NCI-H1105 (cell line): ENCODE measurements at places on chromosomes 6 and 20.
A peak's percentile ranks its signal among the peaks of the same experiment; 100 is the strongest.

- DNase-seq = no peak
Observed at GRCh38 chr6:126698732-126699240, 358.9 kb downstream of the CENPW start.

- peak; percentile 75 for DNase-seq
Observed at GRCh38 chr6:149884215-149884614, 13.7 kb downstream of the RAET1E start.

- DNase-seq = no peak
Observed at GRCh38 chr20:58714923-58715351, 22.3 kb downstream of the NPEPL1 start.

- DNase-seq = no peak
Observed at GRCh38 chr6:108872141-108872557, 23.9 kb downstream of the ARMC2 start.

DNA sequence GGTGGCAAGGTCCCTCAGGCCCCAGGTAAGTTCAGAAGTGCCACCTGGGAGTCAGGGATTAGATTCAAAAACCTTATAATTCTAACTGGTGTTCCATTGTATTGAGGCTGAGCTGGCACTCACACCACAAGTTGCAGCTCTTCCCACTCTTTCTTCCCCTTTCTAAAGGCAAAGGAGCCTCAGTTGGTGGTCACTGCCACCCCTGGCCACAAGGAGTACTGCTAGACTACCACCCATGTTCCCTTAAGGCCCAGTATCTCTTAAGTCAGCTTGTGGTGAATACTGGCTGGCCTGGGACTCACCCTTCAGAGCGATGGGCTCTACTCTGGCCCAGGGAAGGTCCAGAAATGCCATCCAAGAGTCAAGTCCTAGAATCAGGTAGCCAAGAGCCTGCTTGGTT lies 421.1 kb upstream of the KHDRBS2 start:
- DNase-seq = no peak

DNA sequence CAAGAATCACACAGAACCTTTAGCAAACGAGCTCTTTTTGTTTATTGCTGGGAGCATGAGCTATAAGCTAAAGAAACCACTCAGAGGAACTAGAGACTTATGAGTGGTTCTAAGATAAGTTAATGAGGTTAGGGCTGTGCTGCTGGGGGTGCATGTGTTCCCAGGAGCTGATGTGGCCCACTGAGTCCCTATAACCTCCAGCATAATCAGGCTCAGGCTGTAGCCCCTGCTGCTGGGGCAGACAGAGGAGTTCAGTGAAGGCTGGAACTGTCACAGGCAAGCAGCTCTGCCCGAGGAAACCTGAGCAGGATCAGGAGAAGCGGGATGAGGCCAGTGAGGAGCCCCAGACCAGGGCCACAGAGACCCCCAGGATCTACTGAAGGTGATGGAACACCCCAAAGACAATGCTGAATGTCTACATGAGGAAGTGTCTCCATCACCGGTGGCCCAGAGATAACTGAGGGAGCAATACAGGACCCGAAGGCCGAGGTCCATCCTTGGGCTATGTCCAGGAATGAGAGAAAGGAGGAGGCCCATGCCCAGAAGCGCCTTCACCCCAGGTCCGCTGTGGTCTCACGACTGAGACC lies 17.3 kb downstream of the TUBB2B start:
- no peak for DNase-seq

DNA sequence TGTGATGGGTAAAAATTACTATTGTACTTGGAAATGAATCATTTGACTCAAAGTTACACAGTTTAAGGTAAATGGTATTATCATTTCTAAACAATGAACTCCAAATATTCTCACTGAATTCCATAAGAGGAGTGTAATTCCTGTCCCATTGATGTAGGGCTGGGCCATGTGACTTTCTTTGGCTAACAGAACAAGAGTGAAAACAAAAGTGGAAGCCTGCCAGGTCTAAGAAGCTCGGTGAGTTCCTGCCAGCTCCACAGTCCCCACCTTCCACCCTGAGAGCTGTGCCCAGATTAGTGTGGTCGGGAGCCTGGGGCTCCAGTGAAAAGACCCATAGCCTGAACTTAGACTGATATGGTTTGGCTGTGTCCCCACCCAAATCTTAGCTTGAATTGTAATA lies 24.6 kb downstream of the TBXT start:
- no peak for DNase-seq

DNA sequence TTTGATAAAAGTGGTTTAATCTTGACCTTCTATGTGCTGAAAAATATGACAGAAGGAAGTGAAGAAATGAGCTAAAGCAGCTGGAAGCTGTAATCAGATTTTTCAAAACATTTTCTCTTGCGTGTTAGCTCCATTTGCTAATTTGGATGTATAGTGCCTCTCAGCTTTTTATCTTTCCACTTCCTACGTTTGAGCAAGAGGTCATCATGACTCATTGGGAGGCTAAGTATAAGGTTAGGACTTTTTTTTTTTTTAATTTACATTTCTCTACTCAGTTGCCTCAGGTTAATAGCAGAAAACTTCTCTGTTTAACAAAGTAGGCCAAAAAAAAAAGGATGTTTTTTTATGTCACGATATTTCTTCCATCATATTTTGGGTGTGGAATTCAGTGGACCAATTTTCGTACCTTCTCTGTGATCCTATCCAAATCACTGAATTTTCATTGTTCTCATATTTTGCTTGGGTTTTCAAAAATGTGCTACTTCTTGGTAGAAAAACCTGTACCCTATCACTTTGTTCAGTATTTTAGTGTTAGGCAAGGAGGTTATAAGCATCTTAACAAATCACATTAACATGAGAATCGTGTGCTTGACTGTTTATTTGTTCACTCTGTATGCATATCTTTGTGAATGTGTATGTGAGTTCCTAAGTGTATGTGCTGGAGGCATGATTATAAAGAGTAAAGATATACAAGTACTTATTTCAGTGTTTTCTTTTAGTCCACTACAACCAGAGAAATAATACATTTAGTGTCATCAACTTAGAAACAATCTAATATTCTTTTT lies 1028.3 kb upstream of the EYS start:
- DNase-seq = no peak

DNA sequence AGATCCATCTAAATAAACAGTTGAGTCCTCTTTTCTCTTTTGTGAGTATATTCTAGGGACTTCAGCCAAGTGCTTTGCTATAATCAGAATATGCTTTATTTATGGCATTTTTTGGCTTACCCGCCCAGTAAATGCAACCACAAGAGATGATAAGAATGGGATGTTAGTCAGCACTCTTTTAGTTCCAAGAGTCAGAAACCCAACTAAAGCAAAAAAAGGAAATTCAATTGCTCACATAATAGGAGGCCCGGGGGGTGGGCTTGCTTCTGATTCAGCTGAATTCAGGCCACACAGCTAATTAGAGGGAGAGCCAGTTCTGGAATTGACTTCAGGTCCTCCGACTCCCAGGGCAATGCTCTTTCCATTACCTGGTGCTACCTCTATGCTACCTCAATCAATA lies 250.6 kb downstream of the FARS2 start:
- no peak for DNase-seq

DNA sequence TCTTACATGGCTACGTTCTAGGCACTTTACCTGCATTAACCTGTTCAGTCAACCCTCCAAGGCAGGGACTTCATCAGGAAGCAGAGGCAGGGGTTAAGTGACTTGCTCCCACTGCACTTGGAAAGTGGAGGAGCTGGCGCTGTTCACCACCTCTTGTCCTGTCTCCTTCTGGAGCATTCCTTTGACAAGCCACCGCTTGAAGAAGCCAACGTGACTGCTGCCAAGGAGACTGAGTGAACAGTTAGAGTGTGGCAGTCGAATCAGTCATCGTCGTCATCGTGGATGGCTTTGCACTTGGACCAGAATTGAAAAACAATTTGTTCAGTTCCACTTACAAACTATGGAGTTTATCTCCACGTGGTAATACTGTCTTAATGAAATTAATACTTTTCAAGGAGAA lies 60.9 kb downstream of the TULP4 start:
- no peak for DNase-seq

DNA sequence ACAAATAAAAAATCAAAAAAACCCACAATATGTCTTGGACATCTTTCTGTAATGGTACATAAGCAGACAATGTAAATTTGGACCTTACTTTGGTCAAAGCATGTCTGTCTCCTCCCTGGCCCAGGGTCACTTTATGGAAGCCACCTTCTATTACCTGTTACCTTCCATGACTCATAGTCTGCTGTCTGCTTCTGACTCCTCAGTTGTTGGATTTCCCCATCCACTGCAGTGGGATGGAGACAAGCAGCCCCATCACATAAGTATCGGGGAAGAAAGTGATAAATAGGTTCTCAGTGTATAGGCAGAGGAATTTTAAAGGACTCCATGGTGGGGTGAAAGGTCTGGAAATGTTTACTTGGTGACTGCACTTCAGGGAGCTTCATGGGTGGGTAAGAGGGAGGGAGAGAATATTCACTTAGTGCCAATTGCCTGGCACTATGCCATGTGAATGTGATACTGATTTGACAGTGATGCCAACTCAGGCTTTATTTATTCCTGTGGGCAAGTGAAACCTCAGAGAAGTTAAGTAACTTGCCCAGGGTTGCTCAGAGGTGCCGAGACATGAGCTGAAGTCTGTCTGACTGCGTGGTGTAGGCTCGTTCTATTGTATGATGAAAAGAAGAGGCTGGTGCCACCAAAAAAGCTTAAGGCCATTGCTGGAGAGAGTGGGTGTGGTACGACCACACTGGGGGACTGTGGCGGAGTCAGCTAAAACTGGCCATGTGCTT lies 175.6 kb upstream of the RNF24 start:
- DNase-seq = no peak

DNA sequence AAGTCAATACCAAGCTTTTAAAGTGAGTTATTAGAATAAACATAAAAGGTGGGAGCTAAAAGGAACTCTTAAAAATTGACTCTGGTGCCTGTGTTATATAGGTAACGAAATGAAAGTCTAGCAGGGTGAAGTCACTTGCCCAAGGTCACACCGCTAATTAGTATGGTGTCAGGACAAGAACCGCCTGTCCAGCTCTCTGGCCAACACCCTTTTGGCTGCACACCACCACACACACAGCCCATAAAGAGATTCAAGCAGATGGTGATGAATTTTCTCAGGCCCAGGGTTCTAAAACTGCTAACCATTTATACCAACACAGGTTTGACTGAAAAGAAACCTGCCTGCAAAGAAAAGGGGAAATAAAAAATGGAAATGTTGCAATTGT lies 20.2 kb downstream of the GFOD1 start:
- no peak for DNase-seq

GRCh38 chr6:145067430-145067829 lies 667.9 kb downstream of the EPM2A start:
- DNase-seq = no peak

DNA sequence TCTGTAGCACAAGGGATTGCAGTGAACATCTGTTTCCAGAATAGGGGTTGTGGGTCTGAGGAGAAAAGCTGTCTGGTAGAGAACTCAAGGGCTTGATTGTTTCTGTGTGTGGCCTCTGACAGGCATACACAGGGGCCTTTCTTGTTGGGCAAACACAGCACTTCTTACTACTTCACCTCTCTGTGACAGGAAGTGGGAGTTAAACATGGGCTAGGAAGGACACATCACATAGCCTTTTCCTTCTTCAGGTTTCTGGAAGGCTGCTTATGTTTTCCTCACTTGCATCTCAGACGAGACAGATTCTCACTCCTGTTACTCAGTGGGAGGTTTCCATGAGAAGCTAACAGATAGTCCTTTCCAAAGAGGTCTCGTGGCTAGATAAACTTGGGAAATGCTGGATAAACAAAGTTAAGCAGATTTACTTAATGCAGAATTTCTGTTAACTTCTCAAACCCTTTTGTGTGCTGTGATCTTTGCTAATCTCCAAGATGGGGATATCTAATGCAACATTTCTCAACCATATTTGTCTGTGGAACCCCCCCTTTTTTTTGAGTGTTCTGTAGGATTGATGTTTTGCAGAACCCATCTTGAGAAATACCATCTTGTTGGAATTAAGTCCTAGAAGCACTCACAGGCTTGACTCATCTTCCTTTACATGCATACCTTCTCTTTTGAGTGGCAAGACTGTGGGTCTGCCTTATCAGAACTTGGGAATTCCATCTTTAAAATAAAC lies 41.9 kb upstream of the RNF8 start:
- DNase-seq = no peak

DNA sequence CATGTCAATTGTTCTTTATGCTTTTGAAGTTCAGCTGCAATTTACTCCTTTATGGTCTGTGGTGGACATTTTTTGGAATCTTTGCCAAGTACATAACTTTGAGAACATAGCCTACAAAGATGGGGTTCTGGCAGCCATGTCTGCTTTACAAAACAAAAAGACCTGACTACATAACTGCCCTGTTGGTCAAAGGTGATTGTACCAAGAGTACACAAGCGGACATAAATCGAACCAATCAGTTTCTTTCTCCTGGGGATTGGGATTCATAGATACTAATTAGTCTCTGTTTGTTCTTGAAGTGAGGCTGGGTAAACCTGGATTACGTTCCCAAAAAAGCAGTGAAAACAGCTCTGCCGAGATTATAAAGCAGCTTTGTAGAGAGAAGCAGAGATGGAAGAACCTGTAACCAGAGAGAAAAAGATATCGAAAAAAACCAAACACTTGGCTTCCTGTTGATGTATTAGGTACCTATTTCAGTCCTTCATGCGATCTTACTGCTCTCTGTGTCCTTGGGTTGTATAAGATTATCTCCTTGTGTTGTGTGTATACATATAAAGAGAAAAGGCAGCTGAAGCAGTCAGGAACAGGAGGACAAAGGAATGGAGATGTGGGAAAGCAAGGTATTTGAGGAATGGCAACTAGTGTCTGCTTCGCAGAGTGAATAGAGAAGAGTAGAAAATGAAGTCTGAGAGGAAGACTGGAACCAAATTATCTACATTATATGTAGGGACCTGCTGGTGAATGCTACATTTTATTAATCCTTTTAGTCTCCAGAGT lies 2.7 kb upstream of the ZFAND3 start:
- no peak for DNase-seq

GRCh38 chr6:30711758-30712380 lies 5.2 kb downstream of the MDC1 start:
- no peak for DNase-seq

DNA sequence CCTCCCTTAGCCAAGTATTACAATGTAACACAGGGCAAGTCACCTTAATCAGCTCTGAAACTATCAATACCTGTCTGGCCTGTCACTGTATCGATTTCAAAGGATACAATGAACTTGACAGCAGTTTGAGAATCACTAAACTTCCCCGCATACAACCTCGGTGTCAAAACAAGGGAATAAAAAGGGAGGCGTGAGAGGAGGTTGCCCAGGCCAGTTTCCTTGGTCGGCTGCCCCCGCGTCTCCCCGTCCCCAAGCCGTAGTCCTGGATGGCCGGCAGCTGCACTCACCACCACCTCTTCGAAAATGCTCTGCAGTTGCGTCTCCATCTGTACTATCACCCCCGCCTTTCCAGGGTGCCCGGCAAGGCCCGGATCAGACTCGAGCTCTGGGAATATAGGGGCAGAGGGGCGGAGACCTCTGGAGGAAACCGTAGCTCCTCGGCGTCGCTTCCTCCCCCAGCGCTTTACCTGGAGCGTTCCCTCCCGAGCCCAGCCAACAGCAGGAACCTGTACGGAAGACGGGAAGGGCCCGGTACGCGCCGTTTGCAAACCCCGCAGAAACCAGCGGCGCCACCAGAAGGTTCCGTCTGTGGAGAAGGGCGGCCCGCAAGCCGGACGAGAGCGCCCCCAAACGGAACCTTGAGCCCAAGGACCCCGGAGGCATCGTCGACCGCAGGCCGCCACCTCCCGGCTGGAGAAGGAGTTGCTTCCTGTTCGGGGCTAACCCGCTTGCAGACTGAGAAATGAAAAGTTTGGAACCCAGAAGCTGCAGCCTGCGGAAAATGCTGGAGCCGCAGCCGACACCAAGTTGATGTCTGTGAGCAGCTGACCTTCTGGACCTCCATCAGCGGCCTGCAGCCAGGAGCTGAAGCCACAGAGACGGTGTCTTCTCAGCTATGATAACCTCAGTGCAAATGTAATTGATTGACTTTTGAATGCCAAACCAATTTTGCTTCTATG lies at the start of gene MED23:
Gene MED23, minus strand, starts transcription at position 519 of the 959 bp plus-strand sequence. Its CDS starts 193 bp downstream, at position 326.
- DNase-seq = peak; percentile 99

GRCh38 chr6:98039904-98040607 lies 757.0 kb upstream of the MMS22L start:
- no peak for DNase-seq
